ENCODE measurements at places on chromosomes 1 and 21.

- no peak for DNase-seq
These were observed 88.5 kb upstream of the VAV3 start for GRCh38 chr1:108053270-108054013.

GRCh38 chr1:62237950-62238374, 43.3 kb downstream of the L1TD1 start:
- no peak for DNase-seq

DNA sequence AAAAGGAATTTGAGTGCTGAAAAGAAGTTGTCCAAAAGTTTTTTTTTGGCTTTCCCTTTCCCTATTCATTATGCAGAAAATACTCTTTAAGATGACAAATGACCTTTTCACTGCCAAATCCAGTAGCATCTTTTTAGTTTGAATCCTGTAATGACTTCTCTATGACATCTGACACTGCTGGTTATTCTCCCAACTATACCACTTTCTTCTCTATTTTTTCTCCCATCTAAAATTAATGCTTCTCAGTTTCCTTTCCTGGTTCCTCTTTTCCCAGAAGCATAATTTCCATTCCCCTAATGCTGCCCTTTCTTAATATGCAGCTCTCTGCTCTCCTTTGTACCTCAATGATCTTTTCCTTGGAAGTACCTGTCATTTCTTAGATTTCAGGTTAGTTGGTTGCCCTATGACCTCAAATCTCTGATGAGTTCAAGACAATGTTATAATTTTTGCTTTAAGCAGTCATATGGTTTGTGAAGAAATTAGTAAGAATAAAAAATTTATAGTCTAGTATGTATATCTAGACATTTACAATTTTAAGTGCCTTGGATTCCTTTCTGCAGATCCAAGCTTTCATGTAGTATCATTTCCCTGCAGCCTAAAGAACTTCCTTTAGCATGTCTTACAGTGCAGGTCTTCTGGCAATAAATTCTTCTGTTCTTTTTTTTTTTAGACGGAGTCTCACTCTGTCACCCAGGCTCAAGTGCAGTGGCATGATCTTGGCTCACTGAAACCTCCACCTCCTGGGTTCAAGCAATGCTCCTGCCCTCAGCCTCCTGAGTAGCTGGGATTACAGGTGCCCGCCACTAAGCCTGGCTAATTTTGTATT, 150.8 kb downstream of the CDC42BPA start:
- no peak for DNase-seq

DNA sequence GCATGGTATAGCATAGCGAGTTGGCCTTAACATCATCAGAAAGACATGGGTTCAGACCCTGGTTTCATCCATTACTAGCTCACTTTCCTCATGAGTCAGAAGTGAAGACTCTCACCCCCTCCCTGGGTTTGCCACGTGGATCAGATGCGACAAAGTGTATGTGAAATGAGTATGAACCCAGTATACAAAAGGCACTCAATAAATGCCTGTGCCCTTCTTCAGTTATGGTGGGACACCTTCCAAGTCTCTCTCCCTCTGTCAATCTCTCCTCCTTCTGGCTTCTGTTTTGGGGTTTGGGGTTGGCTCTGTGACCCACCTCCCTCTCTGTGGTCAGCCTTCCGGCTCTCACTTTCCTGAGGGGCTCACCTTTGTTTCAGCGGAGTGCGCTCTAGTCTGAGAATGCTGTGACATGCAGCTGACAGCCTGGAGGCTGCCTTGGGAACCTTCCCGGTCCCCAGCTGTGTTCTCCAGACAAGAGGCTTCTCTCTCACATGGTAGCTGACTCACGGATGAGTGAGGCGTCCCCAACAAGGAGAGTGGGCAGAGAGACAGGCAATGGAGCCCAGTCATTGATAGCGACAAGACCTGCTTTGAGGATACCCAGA, 155.0 kb upstream of the EDN2 start:
- peak; percentile 43 for DNase-seq

DNA sequence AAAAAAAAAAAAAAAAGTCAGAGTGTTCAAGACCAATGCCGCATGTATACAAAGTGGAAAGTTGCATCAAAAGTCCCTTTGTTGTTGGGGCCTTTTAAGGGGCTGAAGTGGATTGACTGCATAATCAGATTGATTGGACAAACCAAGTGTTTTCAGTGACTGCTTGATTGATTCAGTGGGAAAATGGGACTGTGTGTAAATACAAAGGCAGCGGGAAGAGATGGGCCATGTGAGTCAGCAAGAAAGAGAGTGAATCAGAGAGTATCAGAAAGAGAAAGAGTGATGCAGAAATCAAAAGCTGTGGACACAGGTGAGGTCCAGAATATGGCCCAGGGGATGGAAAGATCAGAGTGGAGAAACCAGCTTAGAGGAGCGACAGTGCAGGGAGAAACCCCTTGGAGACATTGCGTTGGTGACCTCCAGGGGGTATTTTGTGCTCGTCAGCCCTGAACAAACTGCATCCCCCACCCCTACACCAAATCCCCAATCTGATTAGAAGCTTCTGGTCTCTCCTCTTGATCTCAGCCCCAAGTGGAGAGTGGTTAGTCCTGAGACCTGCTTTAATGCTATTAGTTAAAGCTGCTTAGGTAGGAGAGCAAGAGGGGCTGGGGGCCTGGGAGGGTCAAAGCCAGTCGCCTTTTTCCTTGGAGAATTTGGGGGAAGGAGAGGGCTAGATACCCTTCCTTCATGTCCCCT, 5.1 kb upstream of the ETV3L start:
- DNase-seq, result peak; percentile 29

DNA sequence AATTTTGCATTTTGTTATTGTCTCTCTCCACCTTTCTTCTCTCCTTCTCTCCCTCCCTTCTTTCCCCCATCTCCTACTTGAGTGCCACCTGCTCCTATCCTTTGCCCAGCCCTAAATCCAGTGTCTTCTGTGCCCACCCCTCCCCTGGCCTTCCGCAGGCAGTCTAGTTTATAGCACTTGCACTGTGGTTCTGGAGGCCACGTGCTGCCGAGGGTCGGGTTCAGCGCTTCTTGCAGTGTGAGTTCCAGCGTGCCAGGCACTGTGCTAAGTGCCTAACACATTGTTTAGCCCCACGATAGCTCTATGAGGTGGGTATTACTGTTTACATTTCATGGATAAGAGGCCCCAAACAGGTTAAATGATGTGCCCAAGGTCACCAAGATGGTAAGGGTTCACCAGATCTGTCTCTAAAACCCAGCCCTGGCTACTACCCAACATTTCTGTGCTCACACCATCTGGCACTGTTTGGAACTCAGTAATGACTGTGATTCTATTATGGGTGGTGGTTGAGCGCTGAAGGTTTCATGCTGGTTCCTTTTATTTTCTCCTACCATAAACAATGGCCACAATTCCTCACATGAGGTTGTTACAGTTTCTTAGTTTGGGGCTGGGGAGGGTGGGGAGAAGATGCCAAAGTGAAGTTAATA, 14.1 kb upstream of the ATP1A4 start:
- no peak for DNase-seq

Measured in HCEC 1CT (cell line).